ENCODE measurements at places on chromosomes 11 and 22.

GRCh38 chr22:50670914-50671538 lies 1.6 kb upstream of the SHANK3 start:
- no peak for DNase-seq

DNA sequence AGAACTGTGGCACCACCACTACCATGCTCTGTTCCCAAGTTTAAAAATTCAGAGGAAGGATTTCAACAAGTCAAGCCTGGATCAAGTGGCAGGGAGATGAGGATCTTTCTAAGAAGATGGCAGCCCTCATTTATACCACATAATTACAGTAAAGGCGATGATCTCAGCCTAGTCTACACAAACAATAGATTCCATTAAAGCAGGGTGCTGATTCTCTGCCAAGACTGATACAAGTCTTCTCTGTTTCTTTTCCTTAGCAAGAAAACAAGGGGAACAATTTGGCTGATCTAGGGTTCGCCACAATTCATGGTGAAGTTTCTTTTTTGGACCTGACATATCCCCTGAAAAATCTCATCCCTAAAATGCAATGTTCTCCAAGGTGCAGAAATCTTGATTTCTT lies 73.9 kb downstream of the PPFIBP2 start:
- DNase-seq = no peak

DNA sequence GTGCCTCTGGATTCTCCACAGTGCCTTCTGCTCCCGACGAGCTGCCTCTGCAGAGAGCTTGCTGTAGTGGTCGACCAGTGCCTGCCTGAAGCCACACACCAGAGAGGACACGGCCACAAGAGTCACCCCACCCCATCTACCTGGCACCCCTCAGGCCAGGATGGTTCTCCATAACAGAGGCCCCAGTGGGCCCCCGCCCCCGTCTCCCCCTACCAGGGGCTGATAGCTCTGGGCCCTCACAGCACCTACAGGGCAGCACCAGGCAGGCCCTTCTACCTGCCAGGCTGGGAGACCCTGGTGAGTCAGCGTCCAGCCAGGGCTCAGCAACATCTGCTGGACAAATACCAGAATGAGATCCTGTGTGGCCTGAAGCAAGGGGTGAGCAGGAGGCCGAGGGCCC lies 21.7 kb downstream of the SELENOO start:
- DNase-seq = no peak

DNA sequence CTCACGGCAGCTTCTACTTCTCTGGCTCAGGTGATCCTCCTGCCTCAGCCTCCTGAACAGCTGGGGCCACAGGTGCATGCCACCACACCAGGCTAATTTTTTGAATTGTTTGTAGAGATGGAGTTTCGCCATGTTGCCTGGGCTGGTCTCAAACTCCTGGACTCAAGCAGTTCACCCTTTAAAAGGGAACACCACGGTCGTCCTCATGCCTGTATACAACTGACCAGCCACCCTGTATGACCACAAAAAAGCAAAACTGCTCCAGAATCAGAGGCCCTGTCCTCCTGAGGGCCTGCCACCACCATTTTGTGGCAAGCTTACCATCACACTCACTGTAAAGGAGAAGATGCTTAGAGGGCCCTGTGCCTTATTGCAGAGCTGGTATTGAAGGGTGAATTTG lies 2.2 kb downstream of the GLB1L3 start:
- DNase-seq = no peak

DNA sequence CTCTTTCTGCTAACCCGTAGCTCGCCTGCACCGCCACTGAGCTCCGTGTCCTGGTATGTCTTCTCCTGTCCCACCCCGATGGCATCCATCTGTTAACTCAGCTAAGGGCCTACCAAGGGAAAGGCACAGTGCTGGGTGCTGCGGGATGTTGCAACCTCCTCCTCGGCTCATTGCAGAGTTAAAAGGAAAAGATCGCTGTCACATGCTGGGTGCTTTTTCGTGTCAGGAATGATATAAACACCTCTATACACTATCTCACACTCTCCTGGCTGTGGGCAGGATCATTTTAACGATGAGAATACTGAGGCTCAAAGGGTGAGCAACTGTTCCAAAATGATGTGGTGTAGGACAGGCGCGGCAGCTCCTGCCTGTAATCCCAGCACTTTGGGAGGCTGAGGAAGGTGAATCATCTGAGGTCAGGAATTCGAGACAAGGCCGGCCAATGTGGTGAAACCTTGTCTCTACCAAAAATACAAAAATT lies 10.1 kb downstream of the TXN2 start:
- DNase-seq = no peak

GRCh38 chr22:30243661-30244060 lies 2.9 kb downstream of the LIF start:
- DNase-seq = no peak

- no peak for DNase-seq
Observed at GRCh38 chr11:61065955-61066638, 36.2 kb upstream of the CD5 start.

- DNase-seq = no peak
Observed at GRCh38 chr22:47210686-47211085, 448.2 kb downstream of the TBC1D22A start.

DNA sequence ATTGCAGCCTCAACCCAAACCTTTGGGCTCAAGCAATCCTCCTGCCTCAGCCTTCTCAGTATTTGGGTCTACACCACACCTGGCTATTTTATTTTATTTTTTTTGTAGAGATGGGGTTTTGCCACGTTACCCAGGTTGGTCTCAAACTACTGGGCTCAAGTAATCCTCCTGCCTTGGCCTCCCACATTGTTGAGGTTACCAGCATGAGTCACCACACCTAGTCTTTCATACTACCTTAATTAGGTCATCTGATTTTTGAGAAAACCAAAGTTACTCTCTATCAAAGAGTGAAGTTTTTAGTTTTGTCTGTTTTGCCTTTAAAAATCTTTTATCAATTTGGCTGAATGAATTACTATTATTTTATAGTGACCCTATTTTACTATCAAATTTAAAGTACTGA lies 335.6 kb upstream of the LRRC4C start:
- DNase-seq = no peak

DNA sequence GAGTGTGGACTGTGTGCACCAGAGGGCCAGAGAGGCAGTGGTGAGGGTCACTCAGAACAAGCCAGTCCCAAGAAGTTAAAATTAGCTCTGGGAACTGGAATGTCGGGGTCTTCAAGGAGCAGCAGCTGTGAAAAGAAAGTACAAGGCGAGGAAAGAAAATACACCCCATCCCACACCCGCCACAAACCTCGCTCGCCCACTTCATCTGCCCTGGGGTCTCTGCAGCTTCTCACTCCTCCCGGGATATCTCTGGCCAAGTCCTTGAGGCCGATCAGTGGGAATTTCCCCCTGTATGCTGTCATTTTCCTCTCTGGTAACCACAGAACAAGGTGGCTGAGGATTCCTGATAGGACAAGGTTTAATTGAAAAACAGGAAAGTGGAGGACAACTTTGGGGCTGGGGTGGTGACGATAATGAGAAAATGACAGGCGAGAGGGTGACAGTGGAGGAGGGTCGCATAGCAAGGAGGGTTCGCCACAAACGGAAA lies 36.3 kb upstream of the TIMP3 start:
- no peak for DNase-seq

GRCh38 chr11:103877221-103877620 lies 159.2 kb upstream of the DDI1 start:
- no peak for DNase-seq

DNA sequence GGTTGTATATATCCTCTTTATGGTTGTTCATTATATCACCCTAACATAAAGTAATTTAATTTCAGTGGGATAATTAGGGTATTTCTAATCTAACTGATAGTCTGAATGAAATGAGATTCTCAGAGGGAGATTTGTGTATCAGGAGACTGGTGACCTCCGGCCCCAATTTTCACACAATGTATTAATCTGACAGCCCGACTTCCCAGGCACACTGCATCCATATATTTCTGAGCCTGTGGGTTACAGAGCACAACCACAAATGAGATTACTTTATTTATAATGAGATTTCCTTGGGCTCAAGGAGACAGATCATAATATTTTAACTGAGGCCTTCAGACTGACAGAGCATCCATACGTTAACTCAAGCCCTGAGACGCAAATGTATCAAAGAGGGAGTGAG lies 125.9 kb downstream of the RCN1 start:
- no peak for DNase-seq

DNA sequence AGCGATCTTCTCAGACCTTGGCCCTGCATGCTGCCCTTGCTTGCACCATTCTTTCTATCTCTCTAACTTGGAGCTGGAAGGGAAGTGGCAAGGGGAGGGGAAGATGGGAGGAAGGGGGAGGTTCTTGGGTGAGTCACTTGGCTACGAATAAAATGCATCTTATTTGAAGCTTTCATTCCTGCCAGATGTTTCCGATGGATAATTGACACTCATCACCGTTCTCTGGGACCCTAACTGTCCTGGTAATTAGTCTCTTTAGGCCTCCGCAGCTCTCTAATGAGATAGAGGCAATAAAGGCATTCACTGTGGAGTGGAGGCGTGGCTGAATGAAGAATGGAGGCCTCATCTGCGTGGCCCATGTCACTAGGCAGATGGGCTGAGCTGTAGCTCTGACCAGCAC lies 960.1 kb downstream of the NTM start:
- DNase-seq = no peak

- peak; percentile 84 for DNase-seq
Observed at GRCh38 chr11:128172046-128172878, 415.1 kb downstream of the ETS1 start.

GRCh38 chr11:120041625-120042024 lies 96.3 kb downstream of the TRIM29 start:
- DNase-seq = no peak

- DNase-seq = no peak
Observed at GRCh38 chr11:2887515-2888195, 2.1 kb upstream of the CDKN1C start.

DNA sequence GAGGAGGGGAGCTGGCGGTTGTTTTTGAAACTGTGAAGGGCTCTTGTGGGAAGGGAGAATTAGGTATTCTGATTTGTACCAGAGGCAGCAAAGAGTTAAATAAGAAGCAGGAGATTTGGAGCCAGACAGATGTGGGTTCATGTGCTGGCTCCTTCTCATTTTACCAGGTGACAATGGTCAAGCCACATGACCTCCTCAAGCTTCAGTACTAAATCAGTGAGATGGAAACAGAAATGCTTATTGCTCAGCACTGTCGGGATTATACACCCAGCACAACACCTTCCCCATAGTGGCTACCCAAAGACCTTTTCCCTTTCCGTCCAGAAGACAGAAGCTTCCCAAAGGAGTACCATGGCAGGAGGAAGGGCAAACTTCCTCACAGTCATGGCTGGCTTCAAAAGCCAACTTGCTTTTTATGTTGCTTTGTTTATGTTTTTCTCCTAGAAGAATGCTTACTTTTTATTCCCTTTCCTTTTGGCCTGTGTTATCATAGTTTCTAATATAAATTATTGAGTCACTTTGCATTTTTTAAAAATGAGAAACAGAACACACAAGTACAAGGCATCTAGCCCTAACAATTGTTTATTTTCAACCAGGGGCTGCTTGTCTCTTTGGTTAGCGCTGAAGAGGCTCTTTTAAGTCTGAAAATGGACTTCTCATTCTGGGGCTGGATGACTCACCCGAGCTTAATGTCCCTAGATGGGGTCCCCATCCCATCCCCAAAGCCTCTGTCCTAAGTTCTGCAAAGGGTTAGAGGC lies 181.5 kb upstream of the ZBED5 start:
- no peak for DNase-seq

DNA sequence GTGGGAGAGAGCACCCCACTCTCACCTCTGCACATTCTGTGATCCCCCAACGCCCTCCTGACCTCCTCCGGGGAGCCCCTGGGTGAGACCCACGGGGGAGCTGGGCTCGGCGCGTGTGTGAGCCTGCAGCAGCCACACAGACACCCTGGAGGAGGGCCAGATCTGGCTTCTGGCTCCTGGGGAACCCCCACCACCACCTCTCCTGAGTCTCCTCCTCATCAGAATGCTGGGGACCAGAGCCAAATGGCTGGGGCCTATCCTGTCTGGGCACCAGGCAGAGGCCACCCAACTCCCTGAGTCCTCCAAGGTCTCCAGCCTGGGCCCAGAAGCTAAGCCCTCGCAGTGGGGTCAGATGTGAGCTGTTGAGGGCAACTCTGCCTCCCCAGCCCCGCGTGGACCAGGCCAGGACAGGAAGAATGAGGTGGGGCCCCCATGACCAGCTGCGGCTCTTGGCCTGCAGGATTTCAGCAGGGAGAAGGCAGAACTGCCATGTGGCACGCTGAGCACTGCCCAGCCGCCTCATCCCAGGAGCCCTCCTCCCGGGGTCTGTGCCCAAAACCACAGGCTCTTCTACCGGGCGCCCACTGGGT lies 5.5 kb upstream of the PIM3 start:
- DNase-seq = no peak

DNA sequence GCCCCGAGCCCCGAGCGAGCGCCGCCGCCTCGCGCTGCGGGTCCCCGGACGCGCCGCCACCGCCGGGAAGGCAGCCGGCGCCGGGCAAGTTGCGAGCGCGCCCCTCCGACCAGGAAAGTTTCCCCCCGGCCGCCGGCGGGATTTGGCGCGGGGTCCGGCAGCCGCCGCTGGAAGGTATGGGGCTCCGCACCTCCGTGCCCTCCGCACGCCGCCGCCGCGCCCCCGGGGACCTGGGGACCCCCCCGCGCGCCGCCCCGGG lies 281 bp downstream of the TSPAN18 start:
- DNase-seq = no peak

DNA sequence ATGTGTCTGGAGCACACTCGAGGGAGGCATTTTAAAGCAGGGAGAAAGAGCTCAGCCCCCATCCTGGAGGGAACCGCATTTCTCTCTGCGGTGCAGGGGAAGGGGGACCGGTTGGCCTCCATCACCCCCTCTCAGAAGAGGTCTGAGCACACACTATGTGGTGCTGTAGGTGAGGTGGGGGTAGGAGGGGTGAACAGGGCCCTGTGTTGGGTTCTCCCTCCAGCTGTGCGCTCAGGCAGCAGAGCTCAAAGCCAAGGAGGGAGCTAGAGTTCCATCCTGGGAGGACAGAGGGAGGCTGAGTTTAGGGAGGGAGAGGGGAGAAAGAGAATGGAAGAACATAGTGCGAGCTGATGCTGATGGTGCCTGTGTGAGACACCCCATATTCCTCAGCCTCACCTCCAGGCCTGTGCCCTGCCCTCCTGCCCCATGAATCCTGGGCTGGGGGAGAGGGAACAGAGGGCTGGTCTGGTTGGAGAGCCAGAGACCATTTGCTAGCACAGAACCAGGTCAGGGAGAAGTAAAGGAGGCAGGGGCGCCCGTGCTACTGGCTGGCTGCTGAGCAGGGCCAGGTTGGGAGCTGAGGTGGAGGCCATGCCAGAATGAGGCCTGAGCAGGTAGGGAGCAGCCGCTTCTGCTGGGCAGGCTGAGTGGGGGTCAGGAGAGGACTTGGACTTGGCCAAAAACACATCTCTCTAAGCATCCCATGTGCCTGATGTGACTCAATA lies 43.7 kb downstream of the ALX4 start:
- no peak for DNase-seq

- no peak for DNase-seq
Observed at GRCh38 chr11:16611926-16612565, 126.4 kb upstream of the C11orf58 start.
